ENCODE measurements at places on chromosomes 2 and 18. TPM values are rescaled to one million over a fixed set of nuclear protein-coding genes. Genes with fewer than 3 reads are reported as not detected.

- H3K27me3 ChIP-seq: no peaks in the 10 kb centered on the region
- no peaks in the 10 kb centered on the region for H3K4me1 ChIP-seq
- H3K27ac ChIP-seq: no peak overlapping the region
- no peak overlapping the region for H3K4me3 ChIP-seq
Measured at GRCh38 chr2:43375746-43376522, 149.5 kb upstream of the ZFP36L2 start.

DNA sequence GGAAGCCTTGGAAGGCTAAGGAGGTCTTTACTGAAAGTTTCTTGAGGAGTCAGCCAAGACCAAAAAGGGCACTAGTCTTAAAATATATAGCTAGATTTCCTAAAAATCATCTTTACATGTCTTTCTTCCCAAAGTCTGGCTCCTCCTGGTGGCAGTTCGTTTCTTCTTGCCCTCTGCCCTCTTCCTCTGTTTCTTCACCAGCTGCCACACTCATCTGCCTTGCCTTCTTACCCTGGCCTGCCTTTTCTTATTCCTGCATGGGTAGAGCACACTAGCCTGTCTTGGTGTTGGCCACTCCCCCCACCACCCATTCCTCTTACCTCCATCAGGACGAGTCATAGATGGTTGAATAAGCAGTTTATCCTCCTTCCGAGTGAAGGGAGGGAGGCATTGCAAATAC, 129.8 kb downstream of the RAPGEF4 start:
- no peak overlapping the region for H3K27ac ChIP-seq
- H3K4me1 ChIP-seq: no peaks in the 10 kb centered on the region
- H3K27me3 ChIP-seq: peaks cover 5% of the 10 kb centered on the region
- no peaks in the 10 kb centered on the region for H3K36me3 ChIP-seq
- no peak for DNase-seq

DNA sequence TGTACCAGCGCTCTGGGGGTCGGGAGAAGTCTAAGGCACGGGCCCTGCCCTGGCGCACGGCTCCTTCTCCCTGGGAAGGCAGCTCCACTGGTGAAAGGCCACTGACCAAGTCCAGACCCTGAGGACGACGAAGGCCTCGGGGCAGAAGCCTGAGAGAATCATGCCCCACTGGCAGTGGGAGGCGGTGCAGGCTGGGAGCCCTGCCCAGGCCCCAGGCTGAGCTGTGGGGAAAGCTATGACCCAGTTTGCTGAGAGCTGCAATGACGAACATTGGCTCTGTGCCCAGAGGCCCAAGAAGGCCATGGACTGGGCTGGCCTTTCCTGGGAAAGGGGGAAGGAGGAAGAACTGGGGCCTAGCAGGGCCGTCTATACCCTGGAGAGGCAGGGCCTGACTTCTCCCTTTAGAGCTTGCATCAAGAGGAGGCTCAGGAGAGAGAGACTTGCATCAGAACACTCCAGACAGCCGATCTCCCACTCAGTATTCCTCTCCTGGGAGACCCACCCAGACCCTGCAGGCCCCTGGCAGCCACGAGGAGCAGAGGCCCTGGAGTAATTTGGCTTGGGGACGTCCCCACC, 32.9 kb downstream of the HS1BP3 start:
- H3K27me3 ChIP-seq: no peaks in the 10 kb centered on the region
- H3K4me1 ChIP-seq: peaks cover 6% of the 10 kb centered on the region
- H3K36me3 ChIP-seq: peaks cover 35% of the 10 kb centered on the region

Gene NAT8
- not detected for total RNA-seq

- DNase-seq: no peak
- H3K27me3 ChIP-seq: peaks cover 19% of the 10 kb centered on the region
- H3K4me3 ChIP-seq: no peak overlapping the region
- H3K36me3 ChIP-seq: no peaks in the 10 kb centered on the region
Measured at GRCh38 chr2:30752811-30753210, 54.4 kb downstream of the CAPN13 start.

Gene NTSR2
- total RNA-seq: not detected

GRCh38 chr2:232667989-232668583, 29.0 kb upstream of the GIGYF2 start:
- H3K4me3 ChIP-seq: no peak overlapping the region
- no peak overlapping the region for H3K27ac ChIP-seq
- H3K4me1 ChIP-seq: no peaks in the 10 kb centered on the region
- no peak for DNase-seq

GRCh38 chr2:5444854-5445253, 247.3 kb upstream of the SOX11 start:
- H3K4me1 ChIP-seq: no peaks in the 10 kb centered on the region
- H3K27me3 ChIP-seq: no peaks in the 10 kb centered on the region
- no peaks in the 10 kb centered on the region for H3K36me3 ChIP-seq

- H3K36me3 ChIP-seq: no peaks in the 10 kb centered on the region
- H3K27ac ChIP-seq: no peak overlapping the region
- no peak for DNase-seq
Measured at GRCh38 chr2:235054919-235055318, 103.1 kb downstream of the SH3BP4 start.

DNA sequence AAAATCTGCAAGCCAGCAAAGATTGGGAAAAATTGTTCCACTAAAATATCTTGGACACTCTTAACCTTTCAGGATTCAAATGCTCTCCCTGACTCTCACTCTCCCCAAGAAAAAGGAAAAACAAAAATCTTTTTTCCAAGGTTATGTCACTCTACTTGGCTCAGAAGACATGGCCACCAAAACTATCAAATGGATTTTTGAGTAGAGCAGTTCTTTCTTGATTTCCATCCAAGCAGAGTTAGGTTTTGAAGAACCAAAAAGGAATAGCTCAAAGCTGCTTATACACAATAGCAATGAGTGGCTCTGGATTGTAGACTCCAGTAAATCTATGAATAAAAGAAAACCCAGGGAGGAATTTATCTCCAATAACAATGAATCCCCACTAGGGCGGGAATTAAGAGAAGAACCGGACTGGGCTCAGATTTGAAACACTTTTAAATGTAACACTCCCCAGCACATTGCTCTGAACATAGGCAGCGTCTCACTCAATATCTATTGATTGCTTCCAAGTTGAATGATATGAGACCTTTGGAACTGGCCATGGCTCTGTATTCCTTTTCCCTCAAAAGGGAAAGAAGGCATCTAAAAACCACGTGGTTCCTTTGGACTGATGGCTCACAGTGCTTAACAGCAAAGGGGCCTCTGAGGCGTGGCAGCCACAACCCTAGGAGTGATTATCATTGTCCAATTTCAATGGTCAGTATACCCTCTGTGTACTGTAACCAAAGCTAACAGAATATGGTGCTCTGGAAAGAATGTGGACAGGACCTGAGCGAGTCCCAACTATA, 68.3 kb downstream of the SPRED2 start:
- H3K27ac ChIP-seq: no peak overlapping the region
- DNase-seq: no peak
- H3K4me1 ChIP-seq: peaks cover 3% of the 10 kb centered on the region
- H3K27me3 ChIP-seq: peaks cover 3% of the 10 kb centered on the region

DNA sequence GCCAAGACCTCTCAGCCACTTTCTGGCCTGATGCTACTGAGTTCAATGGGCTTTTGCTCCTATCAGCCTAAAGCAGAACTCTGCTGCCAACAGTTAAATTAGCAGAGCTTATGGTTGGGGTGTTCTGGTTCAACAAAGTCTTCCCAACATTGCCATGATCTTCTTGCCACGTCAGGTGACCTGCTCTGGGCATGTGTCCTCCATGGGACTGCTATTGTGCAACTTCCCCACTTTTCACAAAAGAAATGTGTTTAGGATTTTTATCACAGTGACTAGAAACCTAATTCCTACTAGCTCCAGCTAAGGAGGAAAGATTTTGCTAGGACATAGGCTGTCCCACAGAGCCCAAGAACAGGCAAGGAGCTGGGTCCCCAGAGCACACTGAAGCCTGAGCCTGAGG, 56.4 kb downstream of the ALK start:
- H3K27me3 ChIP-seq: peaks cover 9% of the 10 kb centered on the region
- no peak overlapping the region for H3K27ac ChIP-seq
- DNase-seq: no peak
- H3K4me3 ChIP-seq: no peak overlapping the region
- no peaks in the 10 kb centered on the region for H3K36me3 ChIP-seq

Gene ERFE
- not detected for total RNA-seq

Gene CTAGE1
- total RNA-seq: not detected

DNA sequence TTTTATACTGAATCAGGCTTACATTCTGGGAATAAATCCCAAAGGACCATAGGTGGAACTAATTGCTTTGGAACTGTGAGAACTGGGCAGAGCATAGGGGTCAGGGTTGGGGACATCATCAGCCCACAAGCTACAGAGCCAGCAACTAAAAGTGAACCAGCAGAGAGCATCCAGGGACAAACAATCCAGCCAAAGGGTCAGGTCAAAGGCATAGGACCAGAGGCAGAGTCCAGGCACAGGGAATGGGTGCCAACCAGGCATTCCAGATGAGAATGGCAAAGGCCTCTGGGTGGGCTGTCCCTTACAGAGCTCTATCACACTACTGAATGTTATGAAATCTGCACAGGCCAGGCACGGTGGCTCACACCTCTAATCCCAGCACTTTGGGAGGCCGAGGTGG, 12.3 kb upstream of the DNER start:
- H3K27ac ChIP-seq: no peak overlapping the region
- no peaks in the 10 kb centered on the region for H3K4me1 ChIP-seq
- H3K4me3 ChIP-seq: no peak overlapping the region
- DNase-seq: no peak
- H3K36me3 ChIP-seq: no peaks in the 10 kb centered on the region

DNA sequence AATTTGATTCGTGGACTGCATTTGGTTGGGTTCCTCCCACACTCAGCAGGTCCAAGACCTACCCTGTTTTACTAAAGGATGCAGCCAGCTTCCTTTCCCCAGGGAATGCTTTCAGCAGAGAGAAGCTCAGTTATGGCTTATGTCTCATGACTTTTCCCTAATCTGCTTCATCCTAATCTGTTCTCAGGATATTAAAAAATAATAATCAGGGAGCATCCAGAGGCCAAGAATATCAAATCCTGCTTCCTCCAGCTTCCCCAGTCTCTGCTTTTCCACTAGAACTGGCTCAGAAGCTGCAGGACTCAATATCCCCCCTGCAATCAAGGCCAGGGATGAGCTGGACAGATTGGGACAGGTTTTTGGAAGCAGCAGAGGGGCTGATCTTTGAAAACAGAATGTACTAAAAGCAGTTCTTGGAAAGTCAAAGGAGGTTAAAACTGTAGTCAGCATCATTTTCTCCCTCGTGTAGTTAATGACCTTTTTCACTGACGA, 326.9 kb upstream of the TNP1 start:
- H3K27me3 ChIP-seq: peaks cover 12% of the 10 kb centered on the region
- no peaks in the 10 kb centered on the region for H3K4me1 ChIP-seq
- H3K36me3 ChIP-seq: no peaks in the 10 kb centered on the region
- no peak for DNase-seq

GRCh38 chr2:73028841-73029240, 42.7 kb downstream of the SFXN5 start:
- H3K27ac ChIP-seq: no peak overlapping the region
- DNase-seq: no peak
- H3K36me3 ChIP-seq: peaks cover 2% of the 10 kb centered on the region

DNA sequence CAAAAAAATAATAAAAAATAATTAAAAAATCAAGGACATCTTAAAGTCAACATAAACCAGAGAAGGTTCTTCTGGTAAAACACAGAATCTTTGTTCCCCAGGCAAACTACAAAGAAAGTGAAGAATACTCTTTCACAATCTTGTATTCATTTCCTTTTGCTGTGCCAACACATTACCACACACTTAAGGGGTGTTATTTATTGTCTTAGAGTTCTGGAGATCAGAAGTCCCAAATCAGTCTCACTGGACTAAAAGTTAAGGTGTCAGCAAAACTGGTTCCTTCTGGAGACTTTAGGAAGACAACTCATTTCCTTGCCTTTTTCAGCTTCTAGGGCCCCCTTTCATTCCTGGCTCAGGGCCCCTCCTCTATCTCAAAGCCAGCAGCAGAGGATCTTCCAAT, 12.2 kb upstream of the CAB39 start:
- no peaks in the 10 kb centered on the region for H3K4me1 ChIP-seq
- no peak overlapping the region for H3K4me3 ChIP-seq
- peaks cover 7% of the 10 kb centered on the region for H3K36me3 ChIP-seq
- no peak for DNase-seq
- no peak overlapping the region for H3K27ac ChIP-seq

DNA sequence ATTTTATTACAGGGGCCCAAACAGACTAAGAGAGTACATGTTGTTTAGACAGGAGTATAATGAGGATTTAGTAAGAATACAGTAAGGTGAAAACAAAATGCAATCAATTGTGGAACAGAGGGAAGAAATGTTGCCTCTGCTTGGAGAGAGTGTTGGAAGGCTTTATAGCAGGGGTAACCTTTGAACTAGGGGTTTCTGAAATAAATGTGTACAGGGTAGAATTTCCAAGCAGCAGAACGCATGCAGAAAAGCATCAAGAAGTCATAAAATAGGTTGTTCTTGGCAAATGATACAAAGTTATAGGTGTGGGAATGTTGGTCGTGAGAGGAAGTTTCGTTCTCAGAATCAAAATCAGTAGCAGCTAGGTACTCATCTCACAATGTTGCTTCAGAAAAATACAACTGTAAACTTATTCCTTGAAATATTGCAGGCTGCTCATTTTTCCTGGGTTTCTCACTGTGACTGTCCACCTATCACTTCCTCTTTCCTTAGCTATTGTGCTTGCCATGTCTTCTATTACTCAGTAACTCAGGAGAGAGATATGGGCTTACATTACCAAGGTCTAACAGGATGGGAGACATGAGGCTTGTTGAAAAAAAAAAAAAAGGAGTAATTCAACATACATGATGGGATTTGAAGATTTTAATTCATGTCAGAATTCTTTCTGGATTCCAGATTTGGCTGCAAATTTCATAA, 17.1 kb upstream of the HNMT start:
- no peak overlapping the region for H3K27ac ChIP-seq
- H3K4me3 ChIP-seq: no peak overlapping the region
- peaks cover 2% of the 10 kb centered on the region for H3K4me1 ChIP-seq
- no peaks in the 10 kb centered on the region for H3K36me3 ChIP-seq
- DNase-seq: no peak

- H3K36me3 ChIP-seq: no peaks in the 10 kb centered on the region
- H3K27ac ChIP-seq: no peak overlapping the region
- H3K4me3 ChIP-seq: no peak overlapping the region
- no peaks in the 10 kb centered on the region for H3K27me3 ChIP-seq
- no peaks in the 10 kb centered on the region for H3K4me1 ChIP-seq
Measured at GRCh38 chr18:72376256-72376655, 167.9 kb downstream of the CBLN2 start.

Gene FBLN7
- total RNA-seq: 0.71 TPM

DNA sequence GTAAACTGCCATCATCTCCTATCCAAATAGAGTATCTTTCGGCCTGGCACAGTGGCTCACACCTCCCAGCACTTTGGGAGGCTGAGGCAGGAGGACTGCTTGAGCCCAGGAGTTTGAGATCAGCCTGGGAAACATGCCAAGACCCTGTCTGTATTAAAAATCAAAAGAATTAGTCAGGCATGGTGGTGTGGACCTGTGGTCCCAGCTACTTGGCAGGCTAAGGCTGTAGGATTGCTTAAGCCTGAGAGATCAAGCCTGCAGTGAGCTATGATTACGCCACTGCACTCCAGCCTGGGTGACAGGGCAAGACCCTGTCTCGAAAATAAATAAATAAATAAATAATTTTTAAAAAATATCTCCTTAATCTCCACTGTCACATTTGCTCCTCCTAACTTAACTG, 14.7 kb upstream of the ARPC2 start:
- H3K36me3 ChIP-seq: no peaks in the 10 kb centered on the region
- no peak overlapping the region for H3K27ac ChIP-seq
- H3K27me3 ChIP-seq: peaks cover 9% of the 10 kb centered on the region
- no peaks in the 10 kb centered on the region for H3K4me1 ChIP-seq

Gene HDHD2
- total RNA-seq: 36.6 TPM

- H3K27me3 ChIP-seq: peaks cover 5% of the 10 kb centered on the region
- no peaks in the 10 kb centered on the region for H3K36me3 ChIP-seq
- DNase-seq: no peak
- H3K27ac ChIP-seq: no peak overlapping the region
- no peak overlapping the region for H3K4me3 ChIP-seq
Measured at GRCh38 chr18:31649978-31650719, 34.2 kb downstream of the B4GALT6 start.

All from activated B cell treated with CpG ODN at 0.5 μM for 24 hours (primary cell).